ENCODE measurements at places on chromosomes 13 and 19. TPM values are rescaled to one million over a fixed set of nuclear protein-coding genes. Genes with fewer than 3 reads are reported as not detected.

Gene ZNF543
- total RNA-seq, result 2.0 TPM

Gene PNMA8A
- 3.4 TPM for total RNA-seq

Gene ZIC2
- 0.18 TPM for total RNA-seq

Gene ATP5F1D
- 89.1 TPM for total RNA-seq

Gene LILRA1
- total RNA-seq, result not detected

Gene LRG1
- total RNA-seq, result not detected

Gene CYP2F1
- not detected for total RNA-seq

Gene SRRM5
- total RNA-seq, result not detected

Gene IGFL3
- total RNA-seq, result 5.0 TPM

Gene HIF3A
- 6.0 TPM for total RNA-seq

Gene SYCN
- not detected for total RNA-seq

Gene OR10H1
- total RNA-seq, result not detected
